ENCODE measurements at places on chromosomes 5 and 9.

- no peak for DNase-seq
Measured at GRCh38 chr5:72991394-72991793, 35.6 kb downstream of the FCHO2 start.

DNA sequence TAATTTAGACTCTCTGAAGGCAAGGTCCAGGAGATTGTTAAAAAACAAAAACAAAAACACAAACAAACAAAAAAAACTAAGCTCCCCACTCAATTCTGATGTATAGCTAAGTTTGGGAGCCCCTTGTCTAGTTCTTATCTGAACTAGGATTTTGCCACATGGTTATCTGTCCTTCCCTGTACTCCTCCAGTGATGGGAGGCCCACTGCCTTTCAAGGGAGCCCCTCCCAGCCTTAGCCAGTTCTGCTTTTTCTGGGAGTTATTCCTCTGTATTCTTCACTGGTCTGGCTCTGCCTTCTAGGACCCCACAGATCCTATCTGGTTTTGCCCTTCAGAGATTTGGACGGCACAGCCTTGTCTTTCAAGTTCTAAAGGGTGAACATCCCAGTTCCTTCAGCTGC, 2.1 kb upstream of the ALDH1B1 start:
- DNase-seq: no peak

- peak; percentile 25 for DNase-seq
Measured at GRCh38 chr5:32276173-32276853, 36.4 kb downstream of the MTMR12 start.

DNA sequence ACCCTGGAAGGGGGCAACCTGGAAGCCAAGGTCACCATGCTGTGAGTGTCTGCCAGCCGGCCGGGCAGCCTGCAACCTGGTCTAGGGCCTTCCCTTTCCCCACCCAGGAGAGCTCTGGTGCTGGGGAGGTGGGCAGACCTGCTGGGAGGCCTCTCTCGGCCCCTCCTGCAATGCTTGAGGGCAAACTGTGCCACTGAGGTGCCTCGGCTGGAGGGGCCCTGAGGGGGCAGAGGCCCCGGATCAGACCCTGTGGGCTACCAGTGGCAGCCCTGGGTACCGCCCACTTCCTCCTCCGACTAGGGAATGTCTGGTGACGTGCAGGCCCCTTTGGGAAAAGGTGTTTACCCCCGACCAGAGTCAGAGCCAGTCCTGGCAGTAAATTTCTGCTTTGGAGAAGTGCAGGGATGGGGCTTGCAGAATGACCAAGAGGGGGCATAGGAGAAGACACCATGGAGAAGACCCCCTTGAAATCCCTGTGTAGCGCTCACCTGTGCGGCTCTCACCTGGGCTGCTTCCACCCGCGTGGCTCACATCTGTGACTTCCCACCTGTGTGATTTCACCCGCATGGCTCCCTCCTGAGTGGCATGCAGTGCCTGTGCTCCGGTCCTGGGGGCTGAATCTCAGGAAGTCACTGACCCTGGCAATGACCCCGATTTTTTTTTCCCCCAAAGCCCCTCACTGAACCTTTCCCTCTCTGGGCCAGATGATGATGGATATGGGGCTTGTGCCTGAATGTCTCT, 1.1 kb downstream of the LCN1 start:
- no peak for DNase-seq

DNA sequence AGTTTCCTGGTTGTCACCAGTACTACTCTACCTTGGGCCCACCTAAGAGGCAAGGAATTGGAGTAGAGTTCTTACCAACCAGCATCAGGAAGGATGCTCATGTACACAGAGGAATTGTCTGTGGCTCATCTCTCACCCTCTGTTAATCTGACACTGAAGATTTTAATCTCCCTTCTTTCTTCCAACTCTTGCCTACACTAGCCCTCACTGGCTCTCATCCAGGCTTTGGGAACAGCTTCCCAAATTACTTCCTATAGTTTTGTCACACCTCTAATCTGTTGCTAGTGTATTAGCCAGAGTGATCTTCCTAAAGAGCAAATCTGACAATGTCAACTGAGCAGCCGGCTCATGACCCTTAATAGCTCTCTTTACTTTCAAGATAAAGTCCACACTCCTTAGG, 218.7 kb upstream of the TRIM32 start:
- DNase-seq: no peak

GRCh38 chr5:11037080-11037479, 276.0 kb upstream of the DAP start:
- DNase-seq: no peak

GRCh38 chr5:1030801-1031271, 22.2 kb downstream of the NKD2 start:
- no peak for DNase-seq

GRCh38 chr5:36147681-36148080, 4.0 kb downstream of the LMBRD2 start:
- peak; percentile 53 for DNase-seq

GRCh38 chr5:169814522-169814921, 165.8 kb downstream of the INSYN2B start:
- DNase-seq: peak; percentile 20

DNA sequence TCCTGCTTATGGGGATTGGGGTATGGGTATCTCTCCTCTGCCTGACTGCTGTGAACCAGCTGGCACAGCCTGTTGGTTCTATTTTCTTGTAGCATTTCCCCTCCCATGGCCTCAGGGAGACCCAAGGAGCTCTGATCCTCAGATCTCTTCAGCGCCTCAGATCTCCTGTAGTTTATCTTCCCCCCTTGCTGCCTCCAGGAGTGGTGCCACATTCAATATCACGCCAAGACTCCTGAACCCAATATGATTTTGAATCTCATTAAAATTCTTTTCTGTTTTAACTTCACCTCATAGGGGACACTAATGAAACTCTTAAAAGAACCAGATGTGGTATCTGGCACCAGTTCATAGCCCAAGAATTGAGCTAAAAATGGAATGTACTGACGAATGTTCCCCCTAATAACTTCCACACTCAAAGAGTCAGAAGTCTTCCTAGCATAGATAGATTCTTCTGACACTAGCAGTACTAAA, 59.6 kb upstream of the LIFR start:
- DNase-seq: peak; percentile 48

DNA sequence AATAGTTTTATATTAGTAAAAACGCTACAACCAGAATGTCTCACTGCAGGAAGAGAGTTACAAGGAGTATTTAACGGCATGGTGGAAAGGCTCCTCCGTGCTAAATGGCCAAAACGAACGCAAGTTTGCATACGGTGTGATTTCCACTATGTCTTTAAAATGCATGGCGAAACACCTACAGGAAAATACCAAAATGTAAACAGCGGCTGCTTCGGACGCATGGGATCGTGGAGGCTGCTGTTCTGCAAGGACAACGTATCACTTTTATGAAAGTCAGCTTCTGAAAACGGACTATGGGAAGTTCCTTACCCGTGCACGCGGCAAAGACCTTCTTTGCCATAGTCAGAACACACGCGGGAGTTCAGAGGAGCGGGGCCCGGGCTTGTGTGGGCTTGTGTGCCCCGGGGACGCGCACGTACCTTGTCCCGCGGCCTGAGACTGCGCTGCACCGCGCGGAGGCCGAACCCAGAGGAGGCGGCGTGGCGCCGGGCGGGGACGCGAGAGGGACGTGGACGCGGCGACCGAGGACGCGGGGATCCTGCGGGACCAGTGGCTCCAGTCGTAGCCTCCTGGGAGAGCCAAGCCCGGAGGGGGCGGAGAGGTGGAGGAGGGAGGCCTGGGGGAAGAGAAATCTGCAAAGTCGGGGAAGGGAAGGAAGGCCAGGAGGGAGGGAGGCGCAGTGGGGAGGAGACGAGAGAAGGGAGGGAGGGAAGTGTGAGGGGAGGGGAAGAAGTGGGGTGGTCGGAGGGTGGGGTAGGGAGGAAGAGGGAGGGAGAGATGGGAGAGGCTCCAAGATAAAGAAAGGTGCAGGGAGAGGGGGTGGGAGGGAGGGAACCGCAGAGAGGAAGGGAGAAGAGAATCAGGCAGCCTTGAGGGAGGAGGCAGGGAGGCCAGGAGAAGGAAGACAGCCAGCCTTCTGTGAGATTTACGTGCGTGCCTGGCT, at the start of gene CMBL:
TSS of gene CMBL (minus strand) at position 697 of the 943 bp plus-strand sequence. CDS start 17,140 bp downstream, outside the sequence.
- DNase-seq: peak; percentile 83

DNA sequence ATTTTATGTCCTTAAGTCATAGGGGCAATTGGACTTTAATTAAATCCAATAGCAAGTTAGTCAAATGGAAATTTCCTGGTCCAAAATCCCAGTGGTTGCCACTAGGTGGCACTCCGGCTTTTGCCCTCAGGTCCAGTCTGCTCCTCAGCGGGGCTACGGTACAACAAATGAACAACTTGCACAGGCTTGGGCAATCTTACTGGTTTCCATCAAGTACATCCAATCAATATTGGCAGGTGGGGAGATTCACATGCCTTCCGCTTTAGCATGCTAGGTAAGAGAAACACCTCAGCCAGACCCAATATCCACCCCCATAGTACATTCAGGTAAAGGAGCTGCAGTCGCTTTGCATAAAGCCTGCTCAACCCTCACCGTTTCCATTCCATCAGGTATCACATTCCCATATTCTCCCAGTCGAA, 6.3 kb upstream of the MXD3 start:
- peak; percentile 82 for DNase-seq

GRCh38 chr5:17169507-17169906, 47.9 kb upstream of the BASP1 start:
- peak; percentile 57 for DNase-seq

- peak; percentile 21 for DNase-seq
Measured at GRCh38 chr9:133732639-133733408, 5.3 kb downstream of the SARDH start.

- no peak for DNase-seq
Measured at GRCh38 chr5:64883912-64884311, 115.2 kb downstream of the CWC27 start.

- peak; percentile 33 for DNase-seq
Measured at GRCh38 chr5:138784590-138784989, 31.4 kb downstream of the CTNNA1 start.

DNA sequence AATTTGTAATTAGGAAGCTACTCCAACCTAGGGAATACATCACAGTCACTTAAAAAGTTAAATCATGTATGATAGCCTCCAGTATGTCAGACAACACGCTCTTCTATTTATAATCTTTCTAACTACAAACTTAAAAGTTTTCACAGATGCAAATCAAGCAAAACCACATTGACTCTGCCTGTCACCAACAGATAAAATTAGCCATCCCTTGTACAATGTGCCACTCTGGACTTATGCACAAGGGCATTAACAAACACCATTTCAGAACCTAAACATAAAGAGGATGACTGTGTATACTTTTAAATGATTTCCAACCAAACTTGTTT, 14.7 kb downstream of the ERP44 start:
- no peak for DNase-seq

DNA sequence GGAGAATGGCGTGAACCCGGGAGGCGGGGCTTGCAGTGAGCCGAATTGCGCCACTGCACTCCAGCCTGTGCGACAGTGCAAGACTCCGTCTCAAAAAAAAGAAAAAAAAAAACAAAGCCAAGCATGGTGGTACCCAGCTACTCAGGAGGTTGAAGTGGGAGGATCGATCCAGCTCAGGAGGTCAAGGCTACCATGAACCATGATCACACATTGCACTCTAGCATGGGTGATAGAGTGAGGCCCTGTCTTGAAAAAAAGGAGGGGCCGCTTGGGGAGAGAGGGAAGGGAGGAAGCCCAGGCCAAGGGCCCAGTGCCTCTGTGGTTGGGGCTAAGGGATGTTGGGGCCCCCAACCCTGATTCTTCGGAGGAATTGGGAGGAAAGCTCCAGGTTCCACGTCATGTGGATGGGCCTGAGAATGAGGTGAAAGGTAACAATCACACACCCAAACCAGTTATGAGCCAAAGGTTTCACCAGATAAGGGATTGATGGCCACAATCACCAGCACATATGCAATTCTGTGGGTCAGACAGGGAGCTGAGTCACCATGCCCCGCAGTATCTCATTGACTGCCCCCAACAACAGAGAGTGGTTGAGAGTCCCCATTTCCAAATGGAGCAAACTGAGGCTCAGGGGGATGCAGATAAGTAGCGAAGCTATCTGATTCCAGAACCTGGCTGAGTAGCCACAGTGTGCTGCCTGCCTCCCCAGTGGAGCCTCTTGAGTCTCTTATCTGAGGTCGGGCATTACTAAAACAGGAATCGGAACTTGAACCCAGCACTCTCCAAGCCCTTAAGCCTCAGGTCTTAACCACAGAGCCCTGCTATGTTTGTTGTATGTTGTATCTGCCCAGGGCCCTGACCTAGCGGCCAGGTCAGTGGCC, 20.5 kb downstream of the SWI5 start:
- DNase-seq: no peak

GRCh38 chr5:14436801-14437542, 144.6 kb upstream of the OTULINL start:
- no peak for DNase-seq

- no peak for DNase-seq
Measured at GRCh38 chr5:135604056-135604455, 25.3 kb upstream of the CXCL14 start.

DNA sequence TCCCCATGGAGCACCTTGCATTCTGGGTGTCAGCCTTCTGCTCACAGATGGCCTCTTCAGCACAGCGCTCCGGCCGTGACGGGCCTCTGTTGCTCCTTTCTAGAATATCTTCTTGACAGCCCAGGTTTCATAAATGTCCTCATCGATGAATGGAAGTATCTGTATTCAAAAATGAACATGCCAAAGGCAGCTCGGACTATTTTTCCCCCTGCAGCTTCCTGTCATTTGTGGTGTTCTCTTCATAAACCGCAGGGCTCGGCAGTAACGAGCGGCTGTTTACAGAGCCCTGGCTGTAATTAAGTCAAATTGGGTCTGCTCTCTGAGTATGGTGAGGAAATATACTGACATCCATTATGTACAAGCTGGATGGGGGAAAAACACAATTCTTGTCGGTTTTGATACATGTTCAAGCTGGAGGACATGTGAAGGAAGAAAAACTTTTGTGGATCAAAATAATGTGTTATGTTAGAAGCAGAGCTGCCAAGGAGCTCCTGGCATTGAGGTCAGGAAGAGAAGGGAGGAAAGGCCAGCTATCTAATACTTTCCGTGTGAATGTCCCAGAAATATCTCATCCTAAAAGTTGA, 154.1 kb upstream of the CD180 start:
- DNase-seq: peak; percentile 24

DNA sequence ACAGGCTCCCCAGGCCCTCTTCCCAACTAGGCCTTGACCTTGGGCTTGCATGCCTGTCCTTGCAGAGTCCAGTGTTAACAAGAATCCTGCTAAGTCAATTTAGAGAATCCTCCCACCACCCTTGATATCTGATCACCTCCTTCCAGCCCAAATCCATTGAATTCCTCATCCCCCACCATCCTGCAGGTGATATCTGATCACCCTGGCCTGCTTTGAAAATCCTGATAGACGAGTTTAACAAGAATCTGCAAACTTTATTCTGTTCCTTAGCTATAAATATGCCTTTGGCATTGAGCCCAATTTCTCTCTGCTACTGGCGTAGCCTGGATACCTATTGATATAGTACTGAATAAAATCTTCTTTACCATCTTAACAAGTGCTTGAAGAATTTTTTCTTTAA, 125.5 kb downstream of the DIRAS2 start:
- DNase-seq: no peak

DNA sequence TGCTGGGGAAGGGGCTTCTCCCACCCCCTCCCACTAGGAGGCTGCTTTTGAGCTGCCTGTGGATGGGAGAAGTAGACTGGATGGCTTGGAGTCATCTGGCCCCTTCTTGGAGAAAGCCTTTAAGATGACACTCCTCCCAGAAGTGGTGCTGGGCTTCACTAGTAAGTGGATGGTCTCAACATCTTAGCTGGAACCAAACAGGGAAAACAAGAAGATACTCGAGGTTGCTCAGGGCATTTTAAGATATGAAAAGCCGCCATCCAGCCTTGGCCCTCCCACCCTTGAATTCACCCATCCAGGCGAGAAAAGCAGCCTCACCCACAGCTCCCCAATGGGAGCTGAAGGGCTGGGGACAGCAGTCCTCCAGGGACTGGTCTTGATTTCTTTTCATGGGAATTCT, 7.8 kb upstream of the SMIM32 start:
- DNase-seq: no peak

GRCh38 chr9:134695144-134695543, 53.5 kb downstream of the COL5A1 start:
- DNase-seq: no peak
